NCI-H2081 (cell line): ENCODE measurements at places on chromosomes 2 and 18.

GRCh38 chr2:25306777-25307368, 34.9 kb downstream of the DNMT3A start:
- DNase-seq, result no peak

GRCh38 chr2:158772306-158773078, 22.6 kb upstream of the DAPL1 start:
- no peak for DNase-seq

DNA sequence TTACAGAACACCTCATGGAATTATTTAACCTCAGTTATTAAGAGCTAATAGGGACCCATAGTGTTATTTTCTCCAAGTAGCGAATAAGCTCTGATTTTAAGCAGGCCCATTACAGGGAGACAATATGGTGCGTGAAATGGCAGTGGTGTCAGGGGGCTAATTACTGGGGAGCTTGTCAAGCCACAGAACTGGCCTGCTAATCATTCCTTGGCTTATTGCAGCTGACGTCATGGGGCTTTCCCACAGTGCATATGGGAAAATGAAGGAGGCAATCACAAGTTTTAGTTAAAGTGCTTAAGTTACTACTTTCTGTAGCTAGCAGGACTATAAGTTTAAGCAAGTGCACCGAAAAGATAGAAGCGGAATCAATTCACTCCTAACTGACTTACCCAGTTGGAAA, 262.5 kb downstream of the TGIF1 start:
- no peak for DNase-seq

DNA sequence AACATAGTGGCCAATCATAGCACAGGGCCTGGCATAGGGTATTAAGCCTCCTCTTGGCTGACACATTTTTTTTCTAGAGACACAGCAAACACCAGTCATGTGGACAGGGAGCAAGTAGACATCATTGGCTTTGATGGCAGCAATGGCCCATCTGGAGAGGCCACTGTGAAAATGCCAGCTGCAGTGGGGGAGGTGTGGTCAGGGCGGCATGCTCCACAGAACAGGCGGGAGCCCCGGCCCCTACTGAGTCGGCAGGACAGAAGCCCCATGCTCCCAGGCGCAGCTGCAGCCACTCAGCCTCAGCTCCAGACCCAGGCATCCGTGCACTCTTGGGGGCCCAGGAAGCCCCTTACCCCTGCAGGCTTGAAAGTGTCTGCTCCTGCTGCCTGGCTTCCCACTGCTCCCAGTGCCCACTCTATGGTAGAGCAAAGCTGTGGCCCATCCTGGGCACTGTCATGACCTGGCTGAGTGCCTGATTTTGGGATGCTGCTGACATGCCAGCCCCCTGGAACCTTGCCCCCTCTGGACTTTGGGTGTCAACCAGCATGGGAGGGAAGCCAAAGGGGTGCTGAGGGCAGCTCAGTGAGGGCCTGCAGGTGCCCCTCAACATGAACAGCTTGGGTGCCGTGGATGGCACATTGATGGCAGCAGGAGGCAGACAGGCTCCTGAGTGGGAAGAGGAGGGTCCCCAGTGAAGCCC, 23.3 kb upstream of the UBE2F start:
- DNase-seq, result no peak

GRCh38 chr2:10039658-10040410, 3.5 kb upstream of the KLF11 start:
- DNase-seq, result no peak

DNA sequence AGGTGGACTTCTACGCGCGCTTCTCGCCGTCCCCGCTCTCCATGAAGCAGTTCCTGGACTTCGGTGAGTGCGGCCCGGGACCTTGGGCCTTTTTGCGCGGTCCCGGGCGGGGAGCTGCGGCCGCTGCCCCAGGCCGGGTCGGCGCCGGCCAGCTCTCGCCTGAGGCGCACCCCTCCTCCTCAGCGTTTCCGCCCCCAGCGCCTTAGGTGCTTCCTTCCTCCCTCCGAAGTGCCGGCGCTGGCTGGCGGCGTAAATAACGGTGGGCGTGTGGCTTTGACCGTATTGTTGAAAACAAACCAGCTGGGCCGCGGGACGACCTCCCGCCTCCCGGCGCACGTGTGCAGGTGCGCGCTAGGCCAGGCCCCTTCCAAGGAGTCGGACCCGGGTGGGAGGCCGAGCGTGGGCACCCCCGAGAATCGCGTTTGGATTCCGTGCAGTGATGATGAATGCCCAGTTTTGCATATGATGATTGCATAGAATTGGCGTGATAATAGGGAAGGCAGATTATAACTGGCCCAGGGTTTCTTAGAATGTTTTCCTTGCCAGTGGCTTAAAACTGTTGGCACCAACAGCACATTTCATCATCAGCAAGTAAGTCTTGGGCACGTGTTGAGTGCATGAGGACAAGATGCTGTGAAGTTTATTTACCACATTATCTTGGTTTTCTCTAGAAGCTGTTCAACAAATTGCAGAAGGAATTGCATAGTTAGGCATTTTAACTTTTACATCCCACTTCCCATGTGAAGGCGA, 569 bp downstream of the PDK1 start:
- peak; percentile 49 for DNase-seq

DNA sequence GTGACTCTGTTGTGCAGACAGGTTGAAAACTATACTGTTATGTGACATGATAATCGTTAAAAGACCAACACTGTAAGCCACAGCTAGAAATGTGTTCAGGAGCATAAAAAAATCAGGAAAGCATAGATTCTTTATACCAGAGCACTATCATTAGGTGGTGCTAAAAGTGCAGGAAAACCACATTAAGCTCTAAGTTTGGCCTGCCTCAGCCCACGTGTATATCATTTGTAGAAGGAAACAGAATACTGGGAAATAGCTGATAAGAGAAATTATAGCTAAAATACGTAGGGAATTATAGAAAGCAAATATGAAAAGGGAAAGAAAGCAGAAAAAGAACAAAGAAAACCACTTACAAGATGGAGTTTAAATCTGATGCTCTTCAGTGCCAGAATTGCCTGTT, 26.5 kb upstream of the C2orf74 start:
- peak; percentile 17 for DNase-seq

DNA sequence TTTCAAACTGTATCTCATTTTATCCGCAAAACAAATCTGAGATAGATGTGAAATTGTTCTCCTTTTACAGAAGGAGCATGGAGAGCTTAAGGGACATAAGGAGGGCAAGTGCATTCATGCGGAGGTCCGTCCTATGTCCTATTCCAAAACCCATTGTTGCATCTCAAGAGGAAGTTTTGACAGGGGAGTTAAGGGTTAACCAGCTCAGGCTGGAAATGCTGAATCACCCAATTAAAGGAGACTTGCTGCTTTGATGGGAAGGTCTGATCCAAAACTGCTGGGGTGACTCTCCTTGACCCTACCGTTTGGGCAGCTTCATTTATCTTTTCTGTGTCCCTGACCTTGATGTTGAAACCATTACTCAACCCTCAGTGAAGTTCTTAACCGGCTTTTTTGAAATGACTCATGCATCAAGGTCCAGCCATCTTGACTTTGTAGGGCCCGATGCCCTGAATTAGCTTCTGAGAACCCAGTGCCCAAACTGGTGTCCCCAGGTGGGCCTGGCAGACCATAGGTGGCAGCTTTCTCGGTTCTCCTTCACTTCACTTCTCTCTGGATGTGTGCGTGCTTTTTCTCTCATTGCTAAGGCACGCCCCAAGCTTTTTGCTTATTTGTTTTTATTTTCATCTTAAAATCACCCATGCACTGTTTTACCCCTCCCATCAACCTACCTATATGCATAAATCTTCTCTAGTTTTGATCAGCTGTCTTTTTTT, 15.9 kb upstream of the TXNDC2 start:
- DNase-seq, result no peak

DNA sequence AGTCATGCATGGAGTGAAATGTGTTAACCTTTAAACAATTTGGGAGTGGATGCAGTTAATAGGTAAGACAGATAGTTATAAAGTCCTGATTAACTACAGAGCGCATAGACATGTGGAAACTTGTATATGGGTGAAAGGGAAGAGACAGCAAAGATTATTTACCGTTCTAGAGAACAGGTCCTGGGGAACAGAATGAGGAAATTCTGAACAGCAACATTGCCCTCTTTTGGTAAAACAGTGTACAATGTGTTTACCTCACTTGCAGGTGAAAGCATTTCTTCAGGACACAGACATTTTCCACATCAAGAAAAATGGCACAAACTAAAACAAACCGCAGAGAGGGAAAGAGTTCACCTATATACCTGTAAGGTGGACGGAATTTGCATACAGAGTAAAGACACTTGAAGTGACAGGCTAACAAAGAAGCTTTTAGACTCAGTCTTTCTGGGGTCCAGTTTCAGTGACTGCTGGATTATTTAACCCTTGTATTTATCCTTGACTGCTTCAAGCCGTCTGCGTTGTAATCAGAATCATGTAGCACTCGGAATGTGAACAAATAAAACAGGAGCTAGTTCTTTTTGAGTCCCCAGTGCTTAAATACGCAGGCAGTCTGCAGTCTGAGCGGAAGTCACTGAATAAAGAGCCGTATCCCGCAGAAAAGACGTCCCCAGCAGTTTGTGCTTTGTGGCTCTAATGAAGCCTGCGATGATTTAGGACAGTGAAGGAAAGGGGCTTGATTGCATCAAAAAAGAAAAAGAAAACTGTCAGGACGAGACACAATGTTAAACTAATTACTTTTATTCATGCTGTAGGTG, 364.8 kb upstream of the GALNT5 start:
- peak; percentile 65 for DNase-seq

DNA sequence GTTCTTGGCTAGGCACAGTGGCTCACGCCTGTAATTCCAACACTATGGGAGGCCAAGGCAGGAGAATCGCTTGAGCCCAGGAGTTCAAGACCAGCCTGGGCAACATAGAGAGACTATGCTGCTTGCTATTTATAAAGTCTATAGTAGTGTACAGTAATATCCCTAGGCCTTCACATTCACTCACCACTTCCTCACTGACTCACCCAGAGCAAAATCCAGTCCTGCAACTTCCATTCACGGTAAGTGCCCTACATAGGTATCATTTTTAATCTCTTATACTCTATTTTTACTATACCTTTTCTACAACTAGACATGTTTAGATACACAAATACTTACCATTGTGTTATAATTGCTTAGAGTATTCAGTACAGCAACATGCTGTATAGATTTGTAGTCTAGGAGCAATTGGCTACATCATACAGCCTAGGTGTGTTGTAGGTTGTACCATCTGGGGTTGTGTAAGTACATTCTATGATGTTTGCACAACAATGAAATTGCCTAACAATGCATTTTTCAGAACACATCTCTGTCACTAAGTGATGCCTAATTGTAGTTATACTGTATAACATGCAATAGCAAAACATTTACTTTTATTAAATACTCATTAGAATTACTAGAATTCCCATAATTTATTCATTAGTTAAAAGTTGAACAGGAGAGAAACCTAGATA, 8.8 kb downstream of the DHX57 start:
- DNase-seq, result no peak

DNA sequence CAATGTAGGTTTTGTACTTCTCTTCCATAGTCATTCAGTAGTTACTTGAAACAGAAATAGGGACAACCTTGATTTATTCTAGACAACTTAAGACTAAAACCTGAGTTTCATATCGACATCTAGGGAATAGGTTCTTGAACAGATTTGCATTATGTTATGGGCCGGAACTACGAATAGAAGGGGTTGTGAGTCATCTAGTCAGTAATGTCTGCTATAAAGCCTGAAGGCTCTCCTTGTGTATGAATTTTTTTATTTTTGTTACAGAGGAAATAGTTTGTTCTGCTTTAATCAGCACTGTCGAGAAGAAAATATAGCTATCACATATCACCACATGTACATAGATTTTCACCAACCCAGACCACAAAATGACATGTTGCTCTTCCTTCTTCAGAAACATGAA, 17.3 kb upstream of the TRIM43 start:
- DNase-seq, result no peak

- no peak for DNase-seq
Observed at GRCh38 chr18:75862458-75862857, 435.0 kb upstream of the SMIM21 start.

DNA sequence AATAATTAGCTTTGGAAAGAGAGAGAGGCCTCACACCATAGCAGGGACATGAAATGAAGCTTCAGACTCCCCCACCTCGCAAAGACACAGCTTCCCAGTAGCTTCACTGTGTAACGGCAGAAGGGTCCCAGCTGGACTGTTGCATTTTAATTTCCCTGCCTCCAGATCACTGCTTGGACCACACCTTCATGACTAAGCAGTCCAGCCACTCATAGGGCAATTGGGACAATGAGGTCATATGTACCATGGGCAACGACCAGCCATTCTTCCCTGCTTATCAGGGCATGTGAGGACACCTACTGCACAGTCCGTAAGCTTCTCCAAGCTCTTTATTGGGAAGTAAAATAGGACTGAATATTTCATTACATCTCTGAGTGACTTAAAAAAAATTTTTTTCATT, 183.0 kb downstream of the MREG start:
- no peak for DNase-seq
